T-helper 17 cell (primary cell): ENCODE measurements at places on chromosomes 4 and X. TPM values are rescaled to one million over a fixed set of nuclear protein-coding genes. Genes with fewer than 3 reads are reported as not detected.
A peak's percentile ranks its signal among the peaks of the same experiment; 100 is the strongest.

DNA sequence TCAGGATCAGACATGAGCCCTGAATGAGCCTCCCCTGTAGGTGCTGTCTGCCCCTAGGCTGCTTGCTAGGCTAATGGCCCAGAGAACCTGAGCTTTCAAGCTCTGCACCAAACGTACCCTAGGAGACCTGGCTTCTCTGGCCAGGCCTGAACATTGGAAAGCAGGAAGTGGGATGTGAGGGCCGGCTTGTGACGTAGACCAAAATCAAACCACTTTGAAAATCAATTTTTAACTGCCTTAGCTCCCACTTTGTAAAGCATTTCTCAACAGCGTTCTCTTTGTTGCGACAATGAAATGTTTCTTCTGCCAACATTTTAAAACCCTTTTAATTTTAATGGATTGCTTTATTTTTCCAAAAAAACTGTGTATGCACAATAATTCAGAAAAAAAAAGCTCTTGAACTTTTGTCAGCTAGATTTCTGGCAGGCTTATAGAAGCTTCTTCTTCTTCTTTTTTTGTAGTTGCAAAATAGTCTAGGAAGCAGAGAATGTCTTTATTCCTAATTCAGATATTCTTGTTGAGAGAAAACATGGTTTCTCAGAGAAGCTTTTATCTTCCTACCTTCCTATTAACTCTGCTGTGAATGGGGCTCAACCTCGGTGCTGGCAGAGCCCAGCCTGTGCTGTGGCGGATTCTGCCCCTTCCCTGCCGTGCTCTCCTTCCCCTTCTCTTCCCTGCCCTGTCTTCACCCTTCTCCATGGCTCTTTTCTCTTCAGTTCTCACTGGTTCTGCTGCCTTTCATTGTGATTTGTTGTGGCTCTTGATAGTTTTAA lies 145.2 kb upstream of the SFRP2 start:
- no peak for DNase-seq

Gene SHROOM4
- total RNA-seq = 0.02 TPM

Gene PSAPL1
- total RNA-seq = not detected

DNA sequence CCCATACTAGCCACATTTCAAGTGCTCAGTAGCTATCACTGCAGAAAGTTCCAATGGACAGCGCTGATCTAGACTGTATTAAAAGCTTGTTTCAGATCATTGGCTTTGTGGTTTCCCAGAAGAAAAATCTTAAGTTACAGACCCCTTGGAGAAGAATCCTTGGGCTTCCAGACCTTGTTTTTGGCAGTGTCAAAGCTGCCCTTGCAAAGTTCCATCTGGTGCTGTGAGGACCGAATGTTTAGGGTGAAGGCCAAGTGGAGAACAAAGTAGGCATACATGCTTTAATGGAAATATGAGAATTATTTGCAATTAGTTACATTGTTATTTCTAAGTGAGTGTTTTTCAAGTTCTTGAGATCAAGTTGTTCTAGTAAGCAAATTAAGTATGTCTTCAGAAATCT lies 144.7 kb downstream of the FRMPD4 start:
- no peak for DNase-seq

Gene RHOXF1
- 0.90 TPM for total RNA-seq

GRCh38 chr4:57219431-57219830 lies 109.2 kb upstream of the IGFBP7 start:
- no peak for DNase-seq

- peak; percentile 26 for DNase-seq
Measured at GRCh38 chr4:47837094-47837907, 566 bp downstream of the CORIN start.

Gene SH3BP2
- total RNA-seq = 62.0 TPM

DNA sequence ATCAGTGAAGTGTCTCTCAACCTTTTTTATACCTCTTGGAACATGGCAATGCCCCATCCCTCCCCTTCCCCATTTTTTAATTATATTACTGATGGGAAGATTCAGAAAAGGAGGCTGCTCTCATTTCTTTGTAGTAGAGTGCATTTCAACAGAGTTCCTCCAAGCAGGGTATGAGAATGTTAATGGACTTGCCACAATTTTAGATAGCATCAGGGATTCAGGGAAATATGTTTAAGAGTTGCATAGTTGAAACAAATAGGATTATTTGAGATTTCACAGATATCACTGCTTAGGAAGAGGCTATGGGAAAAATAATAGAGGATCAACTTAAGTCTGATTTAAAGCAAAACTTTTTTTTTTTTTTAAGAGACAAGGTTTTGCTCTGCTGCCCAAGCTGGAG lies 46.2 kb downstream of the DIPK2B start:
- no peak for DNase-seq

Gene NOX1
- total RNA-seq = not detected

DNA sequence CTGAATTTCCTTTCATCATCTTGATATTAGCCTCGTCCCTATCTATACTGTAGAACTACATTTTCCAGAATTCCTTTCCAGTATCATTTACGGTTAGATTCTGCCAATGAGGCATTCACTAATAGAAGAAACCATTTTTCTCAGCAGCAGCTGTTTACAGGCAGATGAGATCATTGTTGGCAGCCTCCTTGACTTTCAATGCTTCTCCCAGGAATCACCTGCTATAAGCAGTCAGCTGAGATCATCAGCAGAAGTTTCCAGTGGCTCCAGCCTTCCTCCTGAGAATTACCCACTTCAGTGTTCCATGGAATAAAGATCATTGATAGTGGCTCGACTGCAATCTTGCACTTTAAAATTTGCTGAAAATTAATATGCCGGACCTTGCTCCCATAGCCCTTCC lies 157.3 kb upstream of the TET2 start:
- DNase-seq = no peak

GRCh38 chr4:41012293-41012692 lies 202.0 kb downstream of the APBB2 start:
- no peak for DNase-seq

Gene CSAG3
- total RNA-seq = not detected

DNA sequence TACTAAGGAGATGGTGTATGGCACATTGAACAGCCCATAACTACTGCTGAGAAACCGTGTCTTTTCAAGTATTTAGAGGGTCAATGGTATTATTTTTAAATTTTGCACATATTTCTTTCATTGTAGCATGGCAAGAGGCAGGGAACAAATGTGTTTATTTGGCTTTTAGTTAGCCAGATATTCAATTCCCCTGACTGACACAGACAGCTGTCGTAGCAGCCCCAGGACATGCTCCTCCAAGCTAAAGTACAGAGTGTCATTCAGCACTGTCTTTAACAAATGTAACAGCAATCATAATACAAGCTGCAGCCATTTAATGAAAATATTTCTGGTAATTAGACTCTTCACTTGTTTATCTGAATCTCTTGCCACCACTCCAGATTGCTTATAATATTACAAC lies 687.1 kb downstream of the KLHL13 start:
- no peak for DNase-seq

DNA sequence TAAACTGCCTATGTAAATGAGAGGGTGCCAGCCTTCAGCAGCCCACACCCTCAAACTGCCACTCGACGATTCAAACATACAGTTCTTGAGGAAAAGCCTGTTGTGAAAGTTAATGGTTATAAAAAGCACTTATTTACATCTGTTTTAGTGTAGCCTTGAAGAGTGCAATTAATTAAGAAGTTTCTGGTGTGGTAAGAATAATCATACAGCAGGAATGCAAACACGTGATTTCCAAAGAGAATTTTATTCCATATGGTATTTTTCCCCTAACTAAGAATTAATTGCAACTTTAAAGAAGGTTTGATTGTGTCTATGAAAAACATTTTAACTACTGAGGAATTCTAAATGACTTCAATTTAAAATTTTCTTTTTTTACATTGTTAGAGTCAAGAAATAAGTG lies 176.3 kb upstream of the PITX2 start:
- DNase-seq = no peak

GRCh38 chrX:137426695-137427425 lies 139.1 kb upstream of the ZIC3 start:
- no peak for DNase-seq

GRCh38 chr4:95092766-95093165 lies 335.0 kb downstream of the BMPR1B start:
- no peak for DNase-seq

Gene TDO2
- total RNA-seq = not detected

Gene DUSP21
- total RNA-seq = not detected

DNA sequence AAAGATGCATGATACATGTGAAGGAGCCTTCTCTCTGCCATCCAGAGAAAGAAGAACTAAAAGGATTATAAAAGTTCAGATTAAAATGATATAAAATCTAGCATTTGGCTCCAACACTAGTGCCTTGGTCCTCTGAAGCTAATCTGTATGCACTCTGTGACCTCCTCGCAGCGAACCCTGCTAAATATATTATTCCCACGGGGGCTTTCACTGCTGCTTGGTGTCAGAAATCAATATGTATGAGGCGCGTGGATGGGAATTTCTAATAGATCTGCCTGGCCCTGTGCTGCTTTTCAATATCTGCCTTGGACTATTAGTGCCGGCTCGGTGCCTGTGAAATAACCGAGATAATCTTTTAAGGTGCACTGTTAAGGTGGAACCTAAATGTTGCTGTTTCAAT lies 69.7 kb downstream of the CXXC4 start:
- DNase-seq = no peak

DNA sequence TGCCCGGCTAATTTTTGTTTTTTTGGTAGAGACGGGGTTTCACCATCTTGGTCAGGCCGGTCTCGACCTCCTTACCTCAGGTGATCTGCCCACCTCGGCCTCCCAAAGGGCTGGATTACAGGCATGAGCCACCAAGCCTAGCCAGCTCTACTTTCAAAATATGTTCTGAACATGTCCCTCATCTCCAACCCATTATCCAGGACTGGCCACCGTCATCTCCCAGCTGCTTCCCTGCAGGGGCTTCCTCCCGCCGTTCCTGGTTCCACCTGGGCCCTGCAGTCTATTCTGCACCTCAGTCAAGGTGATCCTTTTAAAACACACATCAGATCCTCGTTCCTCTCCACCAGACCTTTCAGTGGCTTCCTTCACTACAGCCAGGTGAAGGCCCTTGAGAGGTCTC lies 80.9 kb upstream of the NKX1-1 start:
- no peak for DNase-seq

Gene SPANXN3
- not detected for total RNA-seq

- no peak for DNase-seq
Measured at GRCh38 chr4:37625499-37625898, 60.7 kb downstream of the RELL1 start.

DNA sequence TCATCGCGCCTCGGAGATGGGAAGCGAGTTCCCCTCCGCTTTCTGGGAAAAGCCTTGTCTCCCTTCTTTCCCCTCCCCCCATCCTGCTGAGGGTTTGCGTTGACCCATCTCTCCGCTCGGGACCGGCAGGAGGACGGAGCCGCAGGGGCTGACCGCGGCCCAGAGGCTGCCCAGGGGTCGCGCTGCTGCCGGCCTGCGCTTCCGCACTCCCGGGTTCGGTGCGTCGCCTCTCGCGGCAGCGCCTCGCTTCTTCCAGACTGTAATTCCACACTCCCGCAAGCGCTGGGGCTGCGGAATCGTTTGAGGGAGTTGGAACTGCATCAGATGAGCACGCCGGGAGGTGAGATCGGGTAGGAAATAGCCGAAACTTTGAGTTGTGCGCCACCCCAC lies 88.3 kb downstream of the BCOR start:
- no peak for DNase-seq

Gene WAS
- total RNA-seq = 105 TPM

DNA sequence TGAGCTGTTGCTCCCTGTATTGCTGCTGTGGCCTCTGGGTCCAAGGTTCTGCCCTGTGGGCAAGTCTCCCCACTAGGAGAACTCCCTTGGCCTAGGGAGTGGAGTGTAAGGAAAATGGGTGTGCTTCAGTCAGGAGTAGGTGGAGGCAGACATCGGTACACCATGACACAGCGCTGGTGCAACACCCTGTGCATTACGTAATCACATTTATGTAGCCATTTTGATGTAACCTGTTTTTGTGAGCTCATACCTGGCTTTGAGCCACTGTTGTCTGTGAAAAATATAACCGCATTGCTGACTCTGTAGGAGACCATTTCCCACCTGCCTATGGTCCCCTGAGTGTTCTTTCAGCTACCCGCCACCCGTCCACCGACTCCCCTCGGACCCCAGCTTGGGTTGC lies 700.5 kb upstream of the AGA start:
- no peak for DNase-seq

GRCh38 chr4:52869656-52870055 lies 7.5 kb downstream of the RASL11B start:
- no peak for DNase-seq

Gene PTPN13
- total RNA-seq = 36.1 TPM

GRCh38 chr4:121597346-121597934 lies 99.3 kb downstream of the ANXA5 start:
- no peak for DNase-seq

Gene LEF1
- 319 TPM for total RNA-seq
